ENCODE measurements at places on chromosomes 16 and 17.

- H3K27ac ChIP-seq: no peak overlapping the region
- DNase-seq: no peak
- H3K36me3 ChIP-seq: no peaks in the 10 kb centered on the region
- peaks cover 7% of the 10 kb centered on the region for H3K4me1 ChIP-seq
- no peak overlapping the region for H3K4me3 ChIP-seq
Measured at GRCh38 chr17:7742729-7743128, 25.2 kb downstream of the DNAH2 start.

- no peak overlapping the region for H3K4me3 ChIP-seq
- H3K36me3 ChIP-seq: peaks cover 17% of the 10 kb centered on the region
- H3K27ac ChIP-seq: no peak overlapping the region
- no peaks in the 10 kb centered on the region for H3K4me1 ChIP-seq
Measured at GRCh38 chr17:68334393-68334792, 43.1 kb downstream of the ARSG start.

DNA sequence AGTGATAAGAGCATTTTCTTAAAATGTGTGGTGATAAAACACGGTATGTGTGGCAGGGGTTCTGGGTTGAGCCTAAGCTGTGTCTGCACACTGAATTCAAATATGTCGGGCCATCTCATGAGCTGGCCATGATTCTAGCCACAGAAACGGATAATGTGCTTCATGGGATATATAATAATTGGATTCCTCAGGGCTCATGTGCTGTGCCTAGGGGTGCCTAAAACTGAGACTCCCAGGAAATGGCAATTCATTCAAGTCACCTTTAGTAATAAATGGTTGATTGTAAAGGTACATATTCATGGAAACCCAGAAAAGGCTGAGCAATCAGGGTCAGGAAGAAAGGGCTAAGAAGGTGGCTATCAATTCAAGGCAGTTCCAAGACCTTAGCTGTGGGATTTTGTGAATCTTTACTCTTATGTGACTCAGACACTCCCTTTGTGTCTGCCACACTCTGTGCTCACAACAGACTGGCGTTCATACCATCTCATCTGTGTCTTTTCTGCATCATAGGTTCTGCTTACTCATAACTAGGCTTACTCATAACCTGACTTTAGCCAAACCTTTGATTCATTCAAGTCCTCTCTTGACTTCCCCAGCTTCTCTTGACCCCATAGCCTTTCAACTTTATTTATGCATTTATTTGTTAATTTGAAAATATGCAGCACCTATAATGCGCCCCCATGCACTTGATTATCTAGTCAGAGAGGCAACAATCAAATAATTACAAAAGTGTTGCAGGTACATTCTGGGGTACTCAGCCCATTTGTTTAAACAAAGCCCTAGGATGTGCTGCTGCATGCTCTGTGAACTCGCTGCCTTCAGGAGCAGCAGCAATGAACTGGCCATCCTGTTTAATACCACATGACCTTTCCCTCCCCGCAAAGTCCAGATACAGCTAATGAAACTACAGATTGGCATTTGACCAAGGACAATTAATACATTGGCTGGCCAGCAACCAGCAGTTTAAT is 28.4 kb upstream of the MED13 start:
- H3K4me1 ChIP-seq: peaks cover 31% of the 10 kb centered on the region
- DNase-seq: no peak
- H3K36me3 ChIP-seq: no peaks in the 10 kb centered on the region
- no peak overlapping the region for H3K27ac ChIP-seq
- no peak overlapping the region for H3K4me3 ChIP-seq

DNA sequence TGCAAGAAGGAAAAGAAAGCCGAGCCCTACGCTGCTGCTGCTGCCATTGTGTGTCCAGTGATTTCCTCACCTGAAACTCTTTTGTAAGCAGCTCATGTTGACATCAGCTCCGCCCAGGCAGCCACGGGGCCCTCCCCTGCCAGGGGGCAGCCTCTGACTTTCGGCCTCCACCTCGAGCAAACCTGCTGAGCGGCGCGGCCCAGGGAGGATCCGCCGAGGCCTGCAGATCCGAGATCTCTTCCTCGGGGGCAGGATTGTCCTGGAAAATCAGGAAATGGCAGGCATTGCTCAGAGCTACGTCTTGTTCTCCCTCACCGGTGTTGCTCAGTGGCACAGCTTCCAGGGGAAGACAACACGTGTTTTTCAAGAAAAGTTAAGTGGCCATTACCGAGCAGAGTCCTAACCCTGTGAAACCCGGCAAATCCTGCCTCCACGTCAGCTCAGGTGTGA is 35.6 kb upstream of the ZNF750 start:
- peaks cover 35% of the 10 kb centered on the region for H3K36me3 ChIP-seq
- no peak for DNase-seq
- peak overlapping the region; percentile 65 for H3K27ac ChIP-seq
- H3K4me1 ChIP-seq: peaks cover 53% of the 10 kb centered on the region
- H3K27me3 ChIP-seq: no peaks in the 10 kb centered on the region

- H3K27me3 ChIP-seq: no peaks in the 10 kb centered on the region
Measured at GRCh38 chr16:576197-576822, 6.5 kb downstream of the PIGQ start.

DNA sequence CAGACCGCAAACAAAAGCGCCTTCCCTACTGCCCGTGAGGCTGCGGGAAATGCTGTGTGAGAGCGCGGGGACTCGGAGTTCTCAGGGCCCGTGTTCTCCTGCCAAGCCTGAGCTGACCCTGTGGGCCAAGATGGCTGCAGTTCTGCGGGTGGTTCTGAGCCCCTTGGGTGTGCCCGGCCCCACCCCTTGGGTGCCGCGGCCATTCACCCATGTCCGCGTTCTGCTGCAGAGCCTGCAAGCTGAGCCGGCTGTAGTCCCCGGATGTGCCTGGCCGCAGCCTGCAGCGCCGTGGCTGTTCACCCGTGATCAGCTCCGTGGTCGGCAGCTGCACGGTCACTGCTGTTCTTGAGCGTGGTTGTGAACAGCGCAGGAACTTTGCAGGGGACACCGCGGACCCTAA is 20.0 kb downstream of the ACSF3 start:
- H3K4me1 ChIP-seq: no peaks in the 10 kb centered on the region
- no peak for DNase-seq
- no peaks in the 10 kb centered on the region for H3K27me3 ChIP-seq

DNA sequence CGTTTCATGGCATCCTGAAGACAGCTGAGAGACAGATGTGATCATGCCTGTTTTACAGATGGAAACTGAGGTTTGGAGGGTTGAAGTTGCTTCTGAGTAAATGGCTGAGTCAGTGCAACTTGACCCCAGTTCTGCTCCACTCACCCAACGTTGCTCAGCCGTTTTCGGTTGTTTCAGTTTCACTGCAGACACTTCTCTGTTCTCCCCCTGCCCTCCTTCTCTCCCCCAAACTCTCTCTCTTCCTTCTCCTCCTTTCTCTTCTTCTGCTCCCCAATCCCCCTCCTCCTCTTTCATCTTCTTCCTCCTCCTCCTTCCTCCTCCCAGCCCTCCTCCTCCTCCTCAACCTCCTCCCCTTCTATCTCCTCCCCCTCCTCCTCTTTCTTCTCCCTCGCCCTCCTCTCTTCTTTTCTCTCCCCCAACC is 9.4 kb upstream of the CEP20 start:
- no peak for DNase-seq
- no peak overlapping the region for H3K4me3 ChIP-seq
- H3K36me3 ChIP-seq: no peaks in the 10 kb centered on the region

GRCh38 chr16:89134269-89134668 is 37.3 kb upstream of the CDH15 start:
- H3K36me3 ChIP-seq: peaks cover 39% of the 10 kb centered on the region
- DNase-seq: no peak
- no peak overlapping the region for H3K4me3 ChIP-seq

DNA sequence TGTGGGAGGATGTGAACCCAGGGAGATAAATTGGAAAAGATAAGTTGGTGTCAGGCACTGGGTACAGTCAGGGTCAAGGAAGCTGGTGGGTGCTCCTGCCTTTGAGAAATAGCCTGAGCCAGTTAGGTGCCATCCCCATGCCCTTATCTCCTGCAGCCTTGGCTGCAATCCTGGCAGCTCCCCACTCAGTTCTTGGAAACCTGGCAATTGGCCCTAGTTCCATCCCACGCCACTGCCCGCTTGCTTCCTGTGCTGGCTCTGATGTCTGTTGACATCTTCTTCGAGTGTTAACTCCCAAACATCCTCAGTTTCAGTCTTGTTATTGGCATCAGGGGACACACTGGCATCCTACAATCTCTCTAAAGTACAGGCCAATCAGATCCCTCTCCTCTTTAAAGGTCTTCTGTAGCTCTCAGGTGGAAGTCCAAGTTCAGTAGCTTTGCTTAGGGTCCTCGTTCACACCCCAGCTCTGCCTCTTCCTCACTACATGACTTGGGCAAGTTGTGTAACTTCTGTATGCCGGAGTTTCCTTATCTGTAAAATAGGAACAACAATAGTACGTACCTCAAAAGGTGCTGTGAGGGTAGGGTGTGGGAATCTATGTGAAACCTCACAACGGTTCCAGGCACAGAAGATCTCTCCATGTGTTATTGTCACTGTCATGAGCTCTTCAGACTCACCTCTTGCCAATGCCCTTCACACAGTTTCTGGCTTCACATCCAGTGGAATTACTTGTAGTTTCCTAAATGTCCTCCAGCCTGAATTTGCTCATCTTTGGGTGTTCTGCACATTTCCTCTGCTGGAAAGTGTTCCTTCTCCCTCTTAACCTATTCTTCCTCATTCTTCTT is 13.5 kb upstream of the PRKAR1A start:
- DNase-seq: no peak
- H3K4me1 ChIP-seq: no peaks in the 10 kb centered on the region
- H3K36me3 ChIP-seq: no peaks in the 10 kb centered on the region
- H3K4me3 ChIP-seq: no peak overlapping the region
- peaks cover 10% of the 10 kb centered on the region for H3K27me3 ChIP-seq
- no peak overlapping the region for H3K27ac ChIP-seq

- H3K27me3 ChIP-seq: peaks cover 3% of the 10 kb centered on the region
- no peaks in the 10 kb centered on the region for H3K36me3 ChIP-seq
- H3K27ac ChIP-seq: no peak overlapping the region
- peak; percentile 20 for DNase-seq
- no peak overlapping the region for H3K4me3 ChIP-seq
Measured at GRCh38 chr17:54992797-54993639, 24.5 kb downstream of the STXBP4 start.

- H3K4me1 ChIP-seq: peaks cover 21% of the 10 kb centered on the region
- H3K27me3 ChIP-seq: peaks cover 4% of the 10 kb centered on the region
- no peak for DNase-seq
- no peak overlapping the region for H3K27ac ChIP-seq
Measured at GRCh38 chr17:7094652-7095019, 14.6 kb upstream of the CLEC10A start.

- no peaks in the 10 kb centered on the region for H3K36me3 ChIP-seq
- no peaks in the 10 kb centered on the region for H3K4me1 ChIP-seq
- peaks cover 26% of the 10 kb centered on the region for H3K27me3 ChIP-seq
- DNase-seq: no peak
- peak overlapping the region; percentile 51 for H3K27ac ChIP-seq
Measured at GRCh38 chr17:4440690-4441686, 7.2 kb downstream of the SPNS3 start.

DNA sequence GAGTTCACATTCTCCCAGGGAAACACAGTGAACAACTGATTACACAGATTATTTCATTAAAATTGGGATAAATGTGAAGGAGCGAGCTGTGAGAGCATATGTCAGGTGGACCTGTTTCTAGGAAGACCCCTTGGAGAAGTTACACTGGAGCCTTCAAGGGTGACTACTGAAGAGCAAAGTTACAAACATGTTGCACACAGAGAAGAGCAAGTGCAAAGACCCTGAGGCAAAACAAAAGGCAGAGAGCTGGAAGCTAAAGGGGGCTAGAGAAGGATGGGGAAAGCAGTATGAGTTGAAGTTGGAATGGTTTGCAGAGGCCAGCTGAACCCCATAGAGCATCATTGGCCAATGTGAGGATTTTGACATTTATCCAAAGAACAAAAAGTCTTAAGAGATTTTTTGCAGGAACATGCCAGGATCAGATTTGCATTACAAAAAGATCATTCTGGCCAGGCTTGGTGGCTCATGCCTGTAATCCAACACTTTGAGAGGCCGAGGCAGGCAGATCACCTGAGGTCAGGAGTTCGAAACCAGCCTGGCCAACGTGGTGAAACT is 14.1 kb downstream of the PDZD9 start:
- peaks cover 31% of the 10 kb centered on the region for H3K36me3 ChIP-seq
- H3K27ac ChIP-seq: peak overlapping the region; percentile 16
- no peak for DNase-seq
- H3K4me1 ChIP-seq: peaks cover 19% of the 10 kb centered on the region
- H3K27me3 ChIP-seq: no peaks in the 10 kb centered on the region

DNA sequence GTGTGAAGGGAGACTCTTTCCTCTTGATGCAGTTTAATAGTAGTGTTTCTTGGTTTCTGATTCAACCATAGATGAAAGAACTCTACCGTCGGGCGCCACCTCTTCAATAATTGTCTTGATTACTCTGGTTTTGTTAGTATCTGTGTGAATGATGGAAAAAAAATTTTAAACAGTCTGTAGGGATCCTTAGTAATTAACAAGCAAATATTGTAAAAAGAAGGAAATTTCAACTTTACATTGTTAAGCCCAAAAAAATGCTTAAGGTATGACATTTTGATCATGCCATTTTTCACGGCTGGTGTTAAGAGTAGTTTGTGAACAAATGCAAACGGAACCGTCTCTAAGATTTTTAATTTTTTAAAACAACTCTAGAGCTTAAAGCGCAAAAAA is 4.1 kb downstream of the KRT10 start:
- peaks cover 31% of the 10 kb centered on the region for H3K27me3 ChIP-seq
- H3K4me1 ChIP-seq: peaks cover 31% of the 10 kb centered on the region
- peak overlapping the region; percentile 92 for H3K4me3 ChIP-seq
- DNase-seq: no peak

GRCh38 chr16:52872731-52873130 is 180.0 kb downstream of the CHD9NB start:
- no peaks in the 10 kb centered on the region for H3K36me3 ChIP-seq
- H3K27me3 ChIP-seq: peaks cover 4% of the 10 kb centered on the region
- peaks cover 8% of the 10 kb centered on the region for H3K4me1 ChIP-seq
- no peak for DNase-seq

- H3K27me3 ChIP-seq: peaks cover 29% of the 10 kb centered on the region
- H3K4me3 ChIP-seq: no peak overlapping the region
- H3K27ac ChIP-seq: no peak overlapping the region
- no peaks in the 10 kb centered on the region for H3K36me3 ChIP-seq
- DNase-seq: no peak
- H3K4me1 ChIP-seq: peaks cover 33% of the 10 kb centered on the region
Measured at GRCh38 chr17:76121932-76122430, 18.4 kb upstream of the EXOC7 start.

GRCh38 chr16:21277927-21278706 is at the start of gene CRYM:
TSS of gene CRYM (minus strand) at chr16:21278290. CDS start at chr16:21278251, 39 bp downstream.
- H3K36me3 ChIP-seq: no peaks in the 10 kb centered on the region
- H3K4me1 ChIP-seq: peaks cover 15% of the 10 kb centered on the region
- peaks cover 77% of the 10 kb centered on the region for H3K27me3 ChIP-seq
- peak within 1 kb of the TSS; percentile 78 for H3K4me3 ChIP-seq
- no peak within 1 kb of the TSS for H3K27ac ChIP-seq

Measured in nephron progenitor cell (in vitro differentiated cells).